ENCODE measurements at places on chromosomes 13 and 19.

DNA sequence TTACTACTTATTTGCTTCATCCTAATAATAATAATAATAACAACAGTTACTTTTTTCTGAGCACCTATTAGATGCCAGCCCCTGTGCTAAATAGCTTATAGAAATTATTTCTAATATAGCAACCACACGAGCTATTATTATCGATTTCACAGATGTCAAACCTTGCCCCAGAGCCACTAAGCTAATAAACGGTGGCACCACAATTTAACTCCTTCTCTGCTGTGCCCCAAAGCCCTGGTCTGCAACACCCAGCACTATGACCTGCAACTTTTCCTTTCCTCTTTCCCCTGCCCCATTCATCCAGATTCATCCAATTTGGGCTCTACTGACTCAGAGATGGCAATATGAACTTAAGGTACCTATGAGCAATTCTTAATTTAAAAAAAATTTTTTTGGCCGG, 6.4 kb downstream of the RFX2 start:
- no peak for DNase-seq

GRCh38 chr19:46471116-46471733, at the start of gene PNMA8A:
Gene PNMA8A, minus strand, starts transcription at chr19:46471563. Its CDS starts 528 bp downstream, at chr19:46471035.
- no peak for DNase-seq

DNA sequence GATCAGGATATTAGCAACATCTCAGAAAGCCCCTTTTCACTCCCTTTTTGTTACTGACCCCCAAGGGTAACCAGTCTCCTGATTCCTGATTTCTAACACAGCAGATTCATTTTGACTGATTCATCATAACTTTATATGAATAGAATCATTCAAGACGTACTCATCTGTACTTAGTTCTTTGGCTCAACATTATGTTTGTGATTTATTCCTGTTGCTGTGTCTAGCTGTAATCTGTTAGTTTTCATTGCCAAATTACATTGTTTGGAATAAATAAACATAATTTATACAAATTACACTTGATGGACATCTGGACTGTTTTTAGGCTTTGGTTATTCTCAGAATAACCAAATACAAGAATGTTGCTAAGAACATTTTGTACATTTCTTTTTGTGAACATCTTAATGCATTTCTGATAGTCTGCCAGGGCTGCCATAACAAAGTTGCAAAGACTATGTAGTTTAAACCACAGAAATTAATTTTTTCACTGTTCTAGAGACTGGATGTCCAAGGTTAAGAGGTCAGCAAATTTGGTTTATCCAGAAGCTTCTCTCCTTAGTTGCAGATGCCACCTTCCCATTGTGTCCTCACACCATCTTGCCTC, 62.8 kb upstream of the EDNRB start:
- no peak for DNase-seq

DNA sequence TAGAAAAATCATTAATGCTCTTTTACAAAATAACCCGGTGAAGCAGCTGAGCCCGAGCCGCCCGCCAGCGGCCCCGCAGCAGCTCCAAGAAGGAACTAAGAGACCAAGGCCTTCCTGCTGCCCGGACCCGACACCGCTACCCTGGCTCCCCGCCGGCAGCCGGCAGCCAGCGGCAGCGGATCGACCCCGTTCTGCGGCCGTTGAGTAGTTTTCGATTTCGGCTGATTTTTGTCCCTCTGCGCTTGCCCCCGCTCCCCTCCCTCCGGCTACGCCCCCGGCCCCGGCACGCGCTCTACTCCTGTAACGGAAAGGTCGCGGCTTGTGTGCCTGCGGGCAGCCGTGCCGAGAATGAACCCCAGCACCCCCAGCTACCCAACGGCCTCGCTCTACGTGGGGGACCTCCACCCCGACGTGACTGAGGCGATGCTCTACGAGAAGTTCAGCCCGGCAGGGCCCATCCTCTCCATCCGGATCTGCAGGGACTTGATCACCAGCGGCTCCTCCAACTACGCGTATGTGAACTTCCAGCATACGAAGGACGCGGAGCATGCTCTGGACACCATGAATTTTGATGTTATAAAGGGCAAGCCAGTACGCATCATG, at the start of gene PABPC3:
TSS of gene PABPC3 (plus strand) at position 286 of the 603 bp plus-strand sequence. CDS start at position 349, 63 bp downstream.
- DNase-seq, result no peak

GRCh38 chr13:46015366-46015765, 37.2 kb downstream of the ZC3H13 start:
- no peak for DNase-seq

DNA sequence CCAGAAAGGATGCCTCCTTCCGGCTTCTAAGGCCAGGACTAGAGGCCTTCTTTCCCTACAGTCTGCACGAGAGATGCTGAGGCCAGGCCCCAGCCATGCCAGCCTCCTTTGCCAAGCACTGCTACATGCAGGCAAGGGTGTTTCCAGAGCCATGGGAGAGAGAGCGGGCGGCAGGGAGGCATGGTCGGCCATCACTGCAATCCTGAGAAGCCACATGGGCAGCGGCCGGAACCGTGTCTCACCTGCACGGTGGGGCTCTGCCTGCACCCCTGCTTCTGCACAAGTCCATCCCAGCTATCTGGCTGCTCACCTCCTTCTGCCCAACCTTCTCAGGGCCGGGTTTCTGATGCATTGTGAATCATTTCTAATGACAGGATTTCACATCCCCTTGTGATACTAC, 35.1 kb downstream of the TSHZ3 start:
- no peak for DNase-seq

- no peak for DNase-seq
Observed at GRCh38 chr13:112124141-112124540, 57.2 kb downstream of the SOX1 start.

GRCh38 chr13:40600149-40600751, 66.2 kb downstream of the FOXO1 start:
- DNase-seq, result peak; percentile 26

DNA sequence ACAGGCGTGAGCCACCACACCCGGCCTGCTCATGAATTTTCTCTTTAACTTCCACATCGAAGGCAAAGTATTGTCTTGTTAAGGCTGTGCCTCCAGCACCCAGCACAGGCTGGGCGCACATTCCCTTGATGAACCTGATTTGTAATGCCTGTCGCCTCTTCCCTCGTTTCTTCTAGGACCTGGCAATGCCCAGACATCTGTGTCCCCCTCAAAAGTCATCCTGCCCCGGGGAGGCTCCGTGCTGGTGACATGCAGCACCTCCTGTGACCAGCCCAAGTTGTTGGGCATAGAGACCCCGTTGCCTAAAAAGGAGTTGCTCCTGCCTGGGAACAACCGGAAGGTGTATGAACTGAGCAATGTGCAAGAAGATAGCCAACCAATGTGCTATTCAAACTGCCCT, 3.7 kb downstream of the ICAM1 start:
- no peak for DNase-seq

DNA sequence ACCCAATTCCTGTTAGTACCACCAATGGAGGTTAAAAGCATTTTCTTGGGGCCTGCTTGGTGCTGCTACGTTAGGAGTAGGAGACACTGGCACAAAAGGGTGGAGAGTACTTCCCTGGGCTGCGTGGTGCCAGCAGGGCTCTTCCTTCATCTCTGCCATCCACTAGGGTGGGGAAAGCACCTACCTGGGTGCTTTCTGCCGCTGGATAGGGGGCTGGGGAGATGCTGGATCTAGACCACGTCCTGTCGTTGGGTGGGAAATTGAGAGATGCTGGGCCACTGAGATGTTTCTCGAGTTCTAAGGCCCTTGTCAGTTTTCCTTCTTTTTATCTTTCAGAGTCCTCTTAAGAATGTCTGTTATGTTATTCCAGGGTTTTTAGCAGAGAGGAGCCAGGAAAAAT, 6.7 kb upstream of the FCGBP start:
- DNase-seq, result no peak

DNA sequence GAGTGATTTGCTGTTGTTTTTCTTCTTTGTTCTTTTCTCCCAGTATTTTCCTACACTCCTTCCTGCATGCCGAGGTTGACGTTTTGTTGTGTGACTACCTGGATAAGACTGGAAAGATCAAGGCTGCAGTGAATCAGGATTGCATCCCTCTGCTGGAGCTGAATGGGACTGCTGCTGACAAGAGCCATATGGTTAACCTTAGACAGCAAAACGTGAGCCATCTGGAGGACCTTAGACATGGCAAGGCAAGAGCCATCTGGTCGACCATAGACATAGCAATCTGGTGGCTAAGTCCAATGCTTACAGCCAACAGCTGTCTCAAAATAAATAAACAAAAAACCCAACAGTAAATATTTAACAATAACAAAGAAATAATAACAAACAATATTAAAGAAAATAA, 42.6 kb upstream of the ZNF91 start:
- DNase-seq, result no peak

DNA sequence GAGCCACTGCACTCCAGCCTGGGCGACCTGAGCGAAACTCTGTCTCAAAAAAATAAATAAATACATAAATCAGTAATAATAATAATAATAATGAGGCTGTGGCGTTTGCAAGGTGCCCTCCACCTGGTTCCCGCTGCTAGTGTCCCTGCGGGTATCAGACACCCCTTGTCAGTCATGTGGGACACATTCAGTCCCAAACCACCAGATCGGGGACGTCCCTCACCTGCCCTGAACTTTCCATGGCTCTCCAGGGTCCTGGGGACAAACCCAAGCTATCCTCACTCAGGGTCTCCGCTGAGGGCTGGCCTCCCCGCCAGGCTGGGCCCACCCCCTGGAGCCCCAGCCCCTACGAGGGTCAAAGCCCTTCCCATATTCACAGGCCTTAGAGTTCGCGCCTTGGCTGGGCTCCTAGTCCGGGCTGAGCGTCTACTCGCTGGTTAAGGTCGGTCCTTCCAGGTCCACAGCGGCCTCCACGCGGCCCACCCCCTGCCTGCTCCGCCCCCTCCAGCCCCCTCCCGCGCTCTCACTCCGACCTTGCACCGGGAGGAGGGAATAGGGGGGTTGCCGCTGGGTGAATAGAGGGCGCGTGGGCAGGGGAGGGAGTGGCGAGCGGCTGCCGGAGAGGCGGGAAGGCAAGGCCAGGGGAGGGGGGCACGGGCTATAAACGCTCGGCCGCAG, 349 bp upstream of the KISS1R start:
- DNase-seq, result no peak

- peak; percentile 49 for DNase-seq
Observed at GRCh38 chr19:10000171-10000826, 10.0 kb downstream of the COL5A3 start.

- no peak for DNase-seq
Observed at GRCh38 chr13:28412981-28413380, 81.9 kb downstream of the FLT1 start.

DNA sequence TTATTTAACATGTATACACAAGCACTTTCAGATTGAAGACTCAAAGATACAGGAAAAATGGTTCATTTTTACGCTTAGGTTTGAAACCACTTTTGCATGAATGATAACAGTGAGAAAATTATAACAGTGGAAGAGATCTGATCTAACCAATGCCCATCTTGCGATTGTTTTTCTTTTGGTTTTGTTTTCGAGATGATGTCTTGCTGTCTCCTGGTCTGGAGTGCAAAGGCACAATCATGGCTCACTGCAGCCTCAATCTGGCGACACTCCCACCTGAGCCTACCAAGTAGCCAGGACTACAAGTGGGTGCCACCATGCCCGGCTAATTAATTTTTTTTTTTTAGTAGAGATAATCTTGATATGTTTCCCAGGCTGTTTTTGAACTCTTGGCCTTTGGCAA, 10.2 kb upstream of the EID2 start:
- DNase-seq, result no peak

GRCh38 chr13:107586216-107586615, 629.1 kb downstream of the LIG4 start:
- DNase-seq, result no peak

DNA sequence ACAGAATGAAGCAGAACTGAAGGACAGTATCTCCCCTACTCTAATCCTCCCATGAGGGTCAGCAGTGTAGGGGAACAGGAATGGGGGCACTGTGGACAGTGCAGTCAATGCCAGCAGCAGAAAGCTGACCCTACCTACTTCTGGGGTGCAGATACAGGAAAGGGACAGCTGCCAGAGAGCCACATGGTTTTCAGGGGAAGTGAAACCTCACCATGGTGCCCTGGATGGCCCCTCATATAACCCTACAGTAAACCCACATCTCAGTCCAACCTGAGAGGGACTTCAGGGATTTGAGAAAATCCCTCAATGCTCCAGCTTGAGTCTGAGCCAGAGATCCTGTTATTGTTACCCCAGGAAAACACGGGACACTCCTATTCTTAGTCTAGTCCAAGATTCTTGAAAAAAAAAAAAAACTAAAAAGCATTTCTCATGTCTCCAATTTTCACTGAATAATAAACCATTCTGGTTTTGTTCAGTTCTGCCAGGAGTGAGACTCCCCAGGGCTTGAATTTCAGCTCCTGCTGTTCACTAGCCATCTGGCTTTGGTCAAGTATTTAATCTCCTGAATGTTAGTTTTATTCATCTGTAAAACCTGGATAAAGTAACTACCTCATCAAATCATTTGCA, 511.6 kb upstream of the ARGLU1 start:
- no peak for DNase-seq

DNA sequence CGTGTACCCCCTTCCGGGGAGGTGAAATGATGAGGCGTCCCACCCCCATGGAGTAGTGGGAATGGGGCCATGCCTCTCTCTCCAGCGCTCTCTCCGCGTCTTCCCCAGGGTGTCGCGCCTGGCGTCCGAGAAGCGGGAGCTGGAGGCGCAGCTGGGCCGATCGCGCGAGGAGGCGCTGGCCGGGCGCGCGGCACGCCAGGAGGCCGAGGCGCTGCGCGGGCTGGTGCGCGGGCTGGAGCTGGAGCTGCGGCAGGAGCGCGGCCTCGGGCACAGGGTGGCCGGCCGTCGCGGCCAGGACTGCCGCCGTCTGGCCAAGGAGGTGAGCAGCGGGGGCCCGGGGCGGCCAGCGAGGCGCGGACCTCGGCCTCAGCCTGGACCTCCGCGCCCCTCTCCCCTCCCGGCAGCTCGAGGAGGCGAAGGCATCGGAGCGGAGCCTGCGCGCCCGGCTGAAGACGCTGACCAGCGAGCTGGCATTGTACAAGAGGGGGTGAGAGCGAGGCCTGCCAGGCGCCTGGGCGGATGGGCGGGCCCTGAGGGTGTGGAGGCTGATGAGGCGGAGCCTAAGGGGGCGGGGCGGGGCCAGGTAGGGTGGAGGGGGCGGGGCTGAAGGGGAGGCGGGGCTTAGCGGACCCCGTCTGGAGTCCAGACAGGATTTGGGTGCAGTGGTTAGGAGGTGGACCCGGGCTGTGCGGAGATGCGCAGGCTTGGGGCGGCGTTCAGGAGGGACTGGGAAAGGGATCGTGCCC, 7.7 kb downstream of the PGLYRP1 start:
- peak; percentile 82 for DNase-seq

DNA sequence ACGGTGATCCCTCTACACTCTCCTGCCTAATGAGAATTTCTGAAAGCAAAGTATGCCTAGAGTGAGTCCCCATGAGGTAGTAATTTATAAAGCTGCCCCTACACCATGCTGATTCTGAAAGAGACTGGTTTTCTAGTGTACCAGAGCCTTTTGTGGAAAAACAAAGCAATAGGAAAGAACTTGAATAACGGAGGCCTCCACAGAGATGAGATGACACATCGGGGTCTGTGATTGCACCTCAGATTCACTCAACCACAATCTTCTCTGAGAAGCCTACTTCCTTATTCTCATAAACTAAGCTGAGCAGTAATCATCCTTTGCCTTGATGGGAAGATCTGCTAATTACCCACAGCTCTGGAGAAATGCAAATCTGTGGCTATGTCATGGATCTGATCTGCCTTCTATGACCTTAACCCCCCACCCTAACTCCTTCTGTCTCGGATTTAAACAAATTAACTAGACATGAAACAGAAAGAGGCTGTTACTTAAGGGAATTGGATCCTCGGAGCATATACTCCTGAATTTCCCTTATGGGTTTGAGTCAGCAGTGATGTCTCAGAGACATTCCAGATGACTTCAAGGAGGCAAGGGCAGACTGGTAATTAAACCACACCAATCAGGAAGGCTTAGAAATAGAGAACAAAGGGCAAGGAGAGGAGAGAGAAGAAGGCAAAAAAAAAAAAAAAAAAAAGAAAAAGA, 128.0 kb downstream of the DCT start:
- no peak for DNase-seq

GRCh38 chr13:50392977-50393376, 377.7 kb downstream of the KCNRG start:
- DNase-seq, result no peak
